Suprapubic skin (tissue), 4 donors: ENCODE measurements at places on chromosomes 6 and 20.
A peak's percentile ranks its signal among the peaks of the same experiment; 100 is the strongest.

GRCh38 chr6:137761487-137761886, 105.6 kb upstream of the TNFAIP3 start:
- DNase-seq: no peak

DNA sequence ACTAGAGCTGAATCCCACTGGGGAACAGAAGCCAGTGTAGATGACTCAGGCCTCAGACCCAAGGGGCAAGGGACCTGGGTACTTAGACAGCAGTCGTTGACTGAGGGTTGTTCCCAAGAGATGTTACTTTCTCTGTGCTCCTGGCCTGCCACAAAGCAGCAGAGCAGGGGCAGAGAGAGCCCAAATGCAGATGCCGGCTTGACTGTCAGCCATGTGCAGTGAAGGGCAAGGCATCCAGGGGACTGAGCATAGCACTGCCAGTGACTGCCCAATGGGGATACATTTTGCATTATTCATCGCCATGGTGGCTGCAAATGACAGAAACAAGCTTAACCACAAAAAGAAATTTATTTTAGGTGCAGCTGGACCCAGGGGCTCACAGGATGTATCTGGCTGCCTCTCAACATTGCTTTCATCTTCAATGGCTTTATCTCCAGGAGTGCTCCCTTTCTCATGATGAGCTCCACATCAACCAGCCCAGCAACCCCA, 7.6 kb upstream of the TP53RK start:
- DNase-seq: peak; percentile 22

- no peak for DNase-seq
Measured at GRCh38 chr6:142014515-142014914, 118.2 kb upstream of the GJE1 start.

GRCh38 chr20:45629496-45630100, at the start of gene WFDC10A:
WFDC10A (plus strand) TSS chr20:45629739; CDS start chr20:45629814, 75 bp downstream.
- no peak for DNase-seq

GRCh38 chr6:51854876-51855275, 232.5 kb downstream of the PKHD1 start:
- DNase-seq: no peak

- no peak for DNase-seq
Measured at GRCh38 chr6:90982051-90982450, 395.2 kb upstream of the MAP3K7 start.

- no peak for DNase-seq
Measured at GRCh38 chr6:109999740-110000139, 21.6 kb downstream of the GPR6 start.

- DNase-seq: no peak
Measured at GRCh38 chr6:163123098-163123497, 291.4 kb upstream of the QKI start.

GRCh38 chr6:157325069-157325805, 1.9 kb upstream of the TMEM242 start:
- no peak for DNase-seq

GRCh38 chr20:18907353-18907752, 93.8 kb downstream of the SCP2D1 start:
- no peak for DNase-seq

DNA sequence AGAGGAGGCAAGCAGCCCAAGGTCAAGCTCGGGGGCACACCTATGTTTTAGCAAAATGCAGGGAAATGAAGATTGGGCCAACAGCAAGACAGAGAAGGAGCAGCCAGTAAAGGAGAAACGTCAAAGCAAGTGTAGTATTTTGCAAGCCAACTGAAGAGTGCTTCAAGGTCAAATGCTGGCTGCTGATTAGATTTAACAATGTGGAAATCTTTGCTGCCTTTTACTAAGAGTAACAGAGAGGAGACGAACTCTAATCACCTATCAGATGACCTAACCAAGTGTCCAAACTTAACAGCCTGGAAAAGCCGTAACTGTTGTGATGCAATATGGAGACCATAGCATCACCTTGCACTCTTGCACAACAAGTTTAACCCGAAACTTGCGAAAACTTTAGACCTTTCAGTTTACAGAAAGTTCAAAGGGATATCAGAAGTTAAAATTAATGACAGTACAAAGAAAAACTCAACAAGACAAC, 30.4 kb downstream of the AKIRIN2 start:
- no peak for DNase-seq

DNA sequence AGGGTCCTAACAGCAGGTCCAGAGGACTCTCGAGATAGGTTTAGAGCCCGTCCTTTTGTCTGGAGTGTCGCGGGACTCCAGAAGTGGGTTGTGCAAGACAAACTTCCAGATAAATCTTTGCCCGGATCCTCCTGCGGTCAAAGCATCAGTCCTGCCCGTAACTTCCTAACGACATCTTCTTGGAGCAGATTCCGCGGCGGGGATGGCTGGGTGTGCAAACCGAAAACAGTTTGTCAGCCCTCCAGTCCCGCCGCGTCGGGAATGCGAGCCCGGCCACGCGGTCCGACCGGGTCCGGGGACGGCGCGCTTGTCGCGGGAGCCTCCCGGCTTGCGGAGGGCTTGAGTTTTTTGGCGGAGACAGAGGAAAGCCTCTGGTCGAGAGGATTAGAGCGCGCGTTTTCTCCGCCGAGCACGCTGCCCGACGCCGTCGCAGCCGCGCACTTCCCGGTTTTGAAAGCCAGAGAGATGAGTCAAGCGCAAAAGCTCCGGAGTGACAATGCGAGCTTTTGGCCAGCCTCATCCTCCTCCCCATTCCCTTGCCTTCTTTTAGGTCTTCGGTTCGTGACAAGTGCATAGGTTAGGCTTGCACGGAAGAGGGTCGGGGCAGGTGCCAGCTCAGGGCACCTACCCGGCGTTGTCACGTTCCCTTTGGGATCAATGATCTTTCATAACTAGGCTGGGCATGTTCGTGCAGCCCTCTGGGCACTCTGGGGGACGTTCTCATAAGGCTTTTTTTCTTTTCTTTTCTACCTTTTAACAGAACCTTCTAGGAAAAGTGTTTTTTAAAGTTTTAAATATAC, 91.3 kb upstream of the PRDM1 start:
- DNase-seq: peak; percentile 78

DNA sequence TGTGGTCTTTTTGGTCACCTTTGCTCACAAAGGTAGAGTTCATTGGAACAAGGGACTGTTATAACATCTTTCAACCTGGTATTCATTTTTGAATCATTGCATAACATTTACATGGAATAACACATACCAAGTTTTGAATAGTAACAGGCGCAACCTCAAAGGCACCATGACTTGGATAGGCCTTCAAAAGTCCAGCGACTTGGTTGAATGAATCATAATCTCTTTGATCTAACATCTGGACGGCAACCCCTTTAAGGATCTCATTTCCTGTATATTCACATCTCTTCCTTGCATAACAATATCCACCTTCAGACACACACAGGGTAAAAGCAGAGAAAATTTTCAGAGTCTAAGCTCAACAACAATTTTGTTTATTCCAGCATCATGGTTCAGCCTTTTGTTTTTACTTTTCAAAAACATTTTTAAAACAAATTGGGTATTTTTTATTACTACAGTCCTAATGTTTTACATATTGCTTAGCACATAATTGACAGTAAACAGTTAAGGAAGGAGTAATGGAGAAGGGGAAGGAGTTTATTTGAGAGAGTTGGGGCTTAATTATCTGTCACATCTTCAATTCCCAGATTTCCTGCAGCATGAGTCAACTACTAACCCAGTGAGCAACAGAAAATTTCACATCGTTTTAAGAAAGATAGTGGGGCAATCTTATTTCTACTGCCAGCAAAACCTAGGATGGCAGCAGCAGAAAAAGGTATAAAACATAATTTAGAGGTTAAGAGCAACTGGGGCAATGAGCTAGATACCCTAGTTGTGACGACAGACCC, 41.8 kb upstream of the F13A1 start:
- DNase-seq: no peak

DNA sequence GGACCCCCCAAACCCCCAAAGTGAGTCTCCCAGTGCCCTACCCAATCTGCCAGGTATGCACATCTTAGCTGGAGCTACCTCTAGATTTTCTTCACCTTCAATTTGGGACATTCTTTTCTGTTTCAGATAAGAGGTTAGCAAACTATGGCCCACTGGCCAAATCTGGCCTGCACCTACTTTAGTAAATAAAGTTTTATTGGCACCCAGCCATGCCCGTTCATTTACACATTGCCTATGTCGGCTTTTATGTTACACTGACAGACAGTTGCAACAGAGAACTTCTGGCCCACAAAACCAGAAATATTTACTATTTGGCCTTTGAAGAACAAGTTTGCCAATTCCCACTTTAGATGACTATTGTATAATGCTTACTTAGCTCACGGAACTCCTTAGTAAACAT, 55.9 kb upstream of the STX16 start:
- no peak for DNase-seq
